ENCODE measurements at places on chromosomes 3 and 15. TPM values are rescaled to one million over a fixed set of nuclear protein-coding genes. Genes with fewer than 3 reads are reported as not detected.
A peak's percentile ranks its signal among the peaks of the same experiment; 100 is the strongest.

The CYP1A2 gene
- total RNA-seq = not detected

The GPR62 gene
- 0.21 TPM for total RNA-seq

The FAM43A gene
- 22.0 TPM for total RNA-seq

The DYNC1LI1 gene
- 45.1 TPM for total RNA-seq

DNA sequence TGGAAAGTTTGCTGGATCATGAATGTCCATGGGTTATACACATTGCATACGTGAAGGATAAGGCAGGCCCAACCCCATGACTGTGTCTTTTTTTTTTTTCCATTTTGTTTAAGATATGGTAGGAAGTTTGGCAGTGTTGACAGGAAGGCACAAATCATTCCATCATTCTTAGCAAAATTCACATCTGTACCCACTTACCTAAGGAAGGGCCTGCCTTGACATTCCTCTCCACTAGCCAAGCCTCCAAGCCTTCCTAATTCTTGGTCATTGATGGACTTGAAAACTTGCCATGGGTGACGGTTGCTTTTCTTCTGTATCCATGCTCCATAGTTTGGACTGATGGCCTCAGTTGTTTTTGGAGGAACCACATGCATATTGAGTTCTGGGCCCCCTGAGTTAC, 54.4 kb downstream of the ARNT2 start:
- DNase-seq = no peak
- no peak overlapping the region for H3K27ac ChIP-seq
- no peaks in the 10 kb centered on the region for H3K36me3 ChIP-seq
- no peaks in the 10 kb centered on the region for H3K27me3 ChIP-seq

- no peak overlapping the region for H3K4me3 ChIP-seq
- H3K36me3 ChIP-seq = no peaks in the 10 kb centered on the region
- DNase-seq = no peak
- no peak overlapping the region for H3K27ac ChIP-seq
- peaks cover 18% of the 10 kb centered on the region for H3K27me3 ChIP-seq
Observed at GRCh38 chr3:39378088-39378487, 5.1 kb upstream of the SLC25A38 start.

DNA sequence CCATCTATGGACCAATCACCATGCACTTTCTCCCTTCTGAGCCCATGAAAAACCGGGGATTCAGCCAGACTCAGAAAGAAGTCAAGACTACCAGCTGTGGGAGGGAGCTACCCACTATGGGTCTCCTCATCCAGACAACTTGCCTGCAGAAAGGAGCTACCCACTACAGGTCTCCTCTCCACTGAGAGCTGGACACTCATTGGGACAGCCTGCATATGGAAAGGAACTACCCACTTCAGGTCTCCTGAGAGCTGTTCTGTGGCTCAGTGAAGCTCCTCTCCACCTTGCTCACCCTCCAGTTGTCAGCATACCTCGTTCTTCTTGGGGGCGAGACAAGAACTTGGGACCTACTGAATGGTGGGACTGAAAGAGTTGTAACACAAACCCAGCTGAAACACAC, 22.3 kb upstream of the ZBED2 start:
- no peaks in the 10 kb centered on the region for H3K4me1 ChIP-seq
- no peaks in the 10 kb centered on the region for H3K36me3 ChIP-seq
- H3K27ac ChIP-seq = no peak overlapping the region
- H3K4me3 ChIP-seq = no peak overlapping the region

DNA sequence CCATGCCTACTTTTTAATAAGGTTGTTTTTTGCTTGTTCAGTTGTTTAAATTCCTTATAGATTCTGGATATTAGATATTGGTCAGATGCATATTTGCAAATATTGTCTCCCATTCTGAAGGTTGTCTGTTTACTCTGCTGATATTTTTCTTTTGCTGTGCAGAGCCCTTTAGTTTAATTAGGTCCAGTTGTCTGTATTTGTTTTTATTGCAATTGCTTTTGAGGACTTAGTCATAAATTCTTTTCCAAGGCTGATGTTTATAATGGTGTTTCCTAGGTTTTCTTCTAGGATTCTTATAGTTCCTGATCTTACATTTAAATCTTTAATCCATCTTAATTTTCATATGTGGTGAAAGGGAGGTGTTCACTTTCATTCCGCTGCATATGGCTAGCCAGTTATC, 77.4 kb downstream of the PTPRG start:
- H3K27ac ChIP-seq = no peak overlapping the region
- H3K36me3 ChIP-seq = no peaks in the 10 kb centered on the region
- no peaks in the 10 kb centered on the region for H3K27me3 ChIP-seq
- peaks cover 14% of the 10 kb centered on the region for H3K4me1 ChIP-seq

DNA sequence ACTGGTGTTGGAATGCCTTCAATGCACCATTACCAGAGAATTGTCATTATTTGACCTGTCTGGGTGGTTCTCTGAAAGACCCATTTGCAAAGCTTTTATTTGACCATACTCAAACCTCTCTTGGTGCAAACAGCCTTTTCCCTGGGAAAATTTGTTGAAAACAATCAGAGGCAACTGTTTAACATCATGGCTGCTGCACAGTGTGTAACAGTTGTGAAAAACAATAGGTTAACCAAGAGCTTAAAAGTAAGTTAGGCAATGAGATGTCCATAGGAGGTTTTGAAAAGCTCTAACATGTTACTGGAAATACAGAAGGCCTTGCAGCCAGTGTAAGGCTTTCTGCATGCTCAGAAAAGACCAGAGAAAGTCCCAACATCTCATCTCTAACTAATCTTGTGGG, 18.9 kb downstream of the SPINK8 start:
- no peaks in the 10 kb centered on the region for H3K36me3 ChIP-seq
- no peaks in the 10 kb centered on the region for H3K4me1 ChIP-seq
- no peak for DNase-seq
- no peak overlapping the region for H3K4me3 ChIP-seq

DNA sequence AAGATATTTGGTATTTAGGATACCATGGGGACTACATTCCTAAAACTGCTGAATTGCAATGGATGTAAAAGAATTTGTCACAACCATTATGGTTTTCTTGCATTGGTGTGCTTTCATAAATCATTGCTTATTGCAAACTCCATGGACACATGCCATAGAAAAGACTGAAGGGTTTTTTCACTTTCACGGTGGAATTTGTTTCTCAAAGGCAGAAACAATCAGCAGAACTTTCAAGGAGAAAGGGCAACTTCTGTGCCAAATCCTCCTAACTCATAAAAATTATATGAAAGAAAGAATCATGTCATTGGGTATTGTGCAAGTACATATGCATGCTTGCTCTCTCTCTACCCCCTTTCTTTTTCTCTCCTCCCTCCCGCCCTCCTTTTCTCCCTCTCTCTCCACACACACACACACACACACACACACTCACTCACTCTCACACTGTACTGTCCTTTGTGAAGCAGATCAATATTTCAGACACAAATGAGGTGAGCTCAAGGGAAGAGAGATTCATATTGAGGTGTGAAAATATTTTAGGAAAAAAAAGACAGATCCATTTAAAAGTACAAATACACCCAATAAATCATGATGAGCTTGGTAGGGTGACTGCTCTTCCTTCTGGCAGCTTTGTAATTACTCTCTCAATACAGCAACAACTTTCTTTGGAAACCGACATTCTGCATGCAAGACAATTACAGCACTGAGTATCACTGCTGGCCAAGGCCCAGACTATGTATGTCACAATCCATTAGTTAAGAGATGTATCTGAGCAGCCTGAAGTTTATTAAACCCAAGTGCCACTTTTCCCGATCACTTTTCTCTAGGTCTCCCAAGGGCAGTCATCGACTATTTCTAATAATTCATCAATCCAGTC, 492.6 kb downstream of the TUSC7 start:
- no peaks in the 10 kb centered on the region for H3K36me3 ChIP-seq
- H3K27me3 ChIP-seq = no peaks in the 10 kb centered on the region
- DNase-seq = no peak
- H3K27ac ChIP-seq = no peak overlapping the region
- no peaks in the 10 kb centered on the region for H3K4me1 ChIP-seq
- no peak overlapping the region for H3K4me3 ChIP-seq

DNA sequence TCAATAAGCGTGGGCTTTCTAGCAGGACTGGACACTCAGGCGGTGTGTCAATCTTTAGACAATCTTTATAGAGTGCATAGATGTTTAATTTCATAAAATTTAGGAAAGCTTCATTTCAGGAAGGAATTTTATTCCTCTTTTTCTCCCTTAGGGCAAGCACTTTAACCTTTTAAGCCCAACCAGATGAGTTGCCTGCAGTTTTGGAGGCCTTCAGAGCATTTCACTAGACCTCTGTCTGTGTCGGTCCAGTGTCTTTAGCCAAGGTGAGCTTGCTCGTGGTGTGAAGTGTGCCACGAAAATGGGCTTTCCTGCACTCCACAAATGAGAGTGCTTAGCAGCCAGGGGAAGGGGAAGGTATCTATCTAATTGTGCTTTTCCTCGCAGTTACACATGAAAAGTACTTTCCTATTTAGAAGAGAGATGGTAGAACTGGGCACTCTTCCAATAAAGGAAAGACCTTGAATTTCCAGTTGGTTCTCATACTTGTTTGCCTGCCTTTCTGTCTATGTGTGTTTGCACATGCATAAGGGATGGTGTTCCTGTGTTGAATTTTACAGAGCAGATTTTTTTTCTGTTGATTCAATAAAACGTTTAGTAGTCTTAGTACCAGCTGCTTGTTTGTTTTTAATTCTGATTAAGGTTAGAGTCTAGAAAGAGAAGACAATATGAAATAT, 53.6 kb downstream of the FEZF2 start:
- H3K36me3 ChIP-seq = peaks cover 13% of the 10 kb centered on the region
- no peak overlapping the region for H3K27ac ChIP-seq
- no peak overlapping the region for H3K4me3 ChIP-seq
- H3K27me3 ChIP-seq = no peaks in the 10 kb centered on the region

DNA sequence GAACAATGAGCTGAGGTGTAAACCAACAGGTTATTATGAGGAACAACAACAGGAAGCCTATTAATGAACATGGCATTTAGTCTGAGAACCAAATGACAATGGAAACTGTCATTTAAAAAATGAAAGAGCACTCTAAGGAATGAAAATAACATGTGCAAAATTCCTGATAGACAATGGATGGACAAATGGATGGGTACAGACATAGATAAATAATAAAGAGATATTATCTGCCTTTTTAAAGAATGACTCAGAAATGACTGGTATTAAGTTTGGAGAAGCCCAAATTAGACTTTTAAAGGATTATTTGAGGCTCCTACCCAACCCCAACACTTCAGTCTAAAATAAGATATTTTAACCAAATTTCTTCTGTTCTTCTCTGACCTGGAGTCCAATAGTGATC, 650.5 kb upstream of the ZNF385D start:
- H3K36me3 ChIP-seq = no peaks in the 10 kb centered on the region
- H3K4me1 ChIP-seq = no peaks in the 10 kb centered on the region
- H3K27me3 ChIP-seq = no peaks in the 10 kb centered on the region
- no peak overlapping the region for H3K4me3 ChIP-seq
- DNase-seq = no peak

DNA sequence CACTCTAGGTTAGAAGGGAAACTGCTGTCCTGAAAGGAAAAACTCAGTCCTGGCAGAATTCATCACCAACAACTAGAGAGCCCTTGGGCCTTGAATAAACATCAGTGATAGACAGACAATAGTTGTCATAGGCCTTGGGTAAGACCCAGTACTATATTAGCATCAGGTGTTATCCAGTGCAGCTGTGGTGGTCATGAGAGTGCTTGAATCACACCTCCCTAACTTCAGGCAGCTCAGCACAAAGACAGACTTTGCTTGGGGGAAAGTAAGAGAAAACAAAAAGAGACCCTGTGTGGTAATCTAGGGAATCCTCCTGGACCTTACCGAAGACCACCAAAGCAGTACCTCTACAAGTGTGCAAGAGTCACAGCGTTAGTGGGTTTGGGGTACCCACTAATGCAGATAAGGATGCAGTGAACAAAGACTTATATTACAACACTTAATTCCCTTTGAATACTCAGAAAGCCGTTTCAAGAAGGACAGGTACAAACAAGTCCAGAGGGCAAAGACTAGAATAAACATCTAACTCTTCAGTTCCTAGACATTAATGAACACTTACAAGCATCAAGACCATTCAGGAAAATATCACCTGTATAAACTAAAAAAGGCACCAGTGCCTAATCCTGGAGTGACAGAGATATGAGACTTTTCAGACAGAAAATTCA, 332.3 kb upstream of the EPHA3 start:
- no peak overlapping the region for H3K4me3 ChIP-seq
- no peaks in the 10 kb centered on the region for H3K36me3 ChIP-seq
- H3K4me1 ChIP-seq = no peaks in the 10 kb centered on the region

DNA sequence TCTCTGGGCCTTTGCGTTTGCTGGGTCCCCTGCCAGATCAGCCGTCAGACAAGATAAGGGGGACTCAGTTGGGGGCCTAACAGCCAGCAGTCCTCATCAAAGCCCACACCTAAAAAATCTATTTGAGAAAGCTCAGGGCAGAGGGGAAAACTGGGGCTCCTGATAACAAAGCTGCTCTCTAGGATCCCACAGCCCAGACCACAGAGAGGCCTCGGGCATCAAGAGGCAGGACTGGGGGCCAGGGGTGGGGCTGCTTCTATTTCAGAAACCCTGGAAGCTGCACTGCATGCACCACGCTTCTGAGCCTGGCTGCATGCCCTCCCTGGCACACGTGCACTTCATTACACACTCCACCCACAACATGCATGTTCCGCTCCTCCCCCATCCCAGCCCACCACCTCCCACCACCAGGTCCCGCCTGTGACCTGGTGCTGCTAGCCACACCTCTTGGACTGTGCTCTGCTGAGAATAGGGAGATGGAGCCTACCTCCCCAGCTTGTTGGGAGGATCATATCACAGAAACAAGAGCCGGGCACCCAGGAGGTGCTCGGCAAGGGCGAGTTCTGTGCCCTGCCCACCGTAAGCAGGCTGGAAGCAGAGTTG, 26.6 kb downstream of the FBLN2 start:
- no peaks in the 10 kb centered on the region for H3K36me3 ChIP-seq
- peaks cover 7% of the 10 kb centered on the region for H3K4me1 ChIP-seq
- no peaks in the 10 kb centered on the region for H3K27me3 ChIP-seq
- no peak overlapping the region for H3K27ac ChIP-seq
- H3K4me3 ChIP-seq = no peak overlapping the region
- peak; percentile 68 for DNase-seq

DNA sequence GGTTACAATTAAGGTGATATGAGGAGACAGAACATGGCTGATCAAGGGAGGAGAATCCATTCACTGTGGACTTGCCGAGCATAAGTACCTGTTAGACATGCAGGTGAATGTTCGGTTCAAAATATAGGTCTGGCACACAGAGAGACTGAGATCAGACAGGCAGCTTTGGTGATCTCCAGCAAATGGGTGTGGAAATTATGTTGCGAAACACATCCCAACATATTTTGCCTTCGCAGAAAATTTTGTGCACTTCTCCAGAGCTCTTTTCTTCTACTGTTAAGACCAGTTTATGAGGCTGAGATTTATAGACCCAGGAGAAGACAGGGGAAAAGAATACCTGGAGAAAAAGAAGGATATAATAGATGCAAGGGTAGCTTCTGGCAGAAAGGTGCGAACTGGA, 183.2 kb downstream of the NEK10 start:
- no peaks in the 10 kb centered on the region for H3K36me3 ChIP-seq
- DNase-seq = no peak
- H3K27me3 ChIP-seq = no peaks in the 10 kb centered on the region
- H3K4me1 ChIP-seq = no peaks in the 10 kb centered on the region

- H3K27ac ChIP-seq = no peak overlapping the region
- H3K4me3 ChIP-seq = no peak overlapping the region
- H3K4me1 ChIP-seq = no peaks in the 10 kb centered on the region
- H3K27me3 ChIP-seq = peaks cover 18% of the 10 kb centered on the region
- H3K36me3 ChIP-seq = no peaks in the 10 kb centered on the region
- DNase-seq = no peak
Observed at GRCh38 chr3:126419886-126420786, 25.4 kb downstream of the CFAP100 start.
